ENCODE measurements at places on chromosomes 11 and 22.

DNA sequence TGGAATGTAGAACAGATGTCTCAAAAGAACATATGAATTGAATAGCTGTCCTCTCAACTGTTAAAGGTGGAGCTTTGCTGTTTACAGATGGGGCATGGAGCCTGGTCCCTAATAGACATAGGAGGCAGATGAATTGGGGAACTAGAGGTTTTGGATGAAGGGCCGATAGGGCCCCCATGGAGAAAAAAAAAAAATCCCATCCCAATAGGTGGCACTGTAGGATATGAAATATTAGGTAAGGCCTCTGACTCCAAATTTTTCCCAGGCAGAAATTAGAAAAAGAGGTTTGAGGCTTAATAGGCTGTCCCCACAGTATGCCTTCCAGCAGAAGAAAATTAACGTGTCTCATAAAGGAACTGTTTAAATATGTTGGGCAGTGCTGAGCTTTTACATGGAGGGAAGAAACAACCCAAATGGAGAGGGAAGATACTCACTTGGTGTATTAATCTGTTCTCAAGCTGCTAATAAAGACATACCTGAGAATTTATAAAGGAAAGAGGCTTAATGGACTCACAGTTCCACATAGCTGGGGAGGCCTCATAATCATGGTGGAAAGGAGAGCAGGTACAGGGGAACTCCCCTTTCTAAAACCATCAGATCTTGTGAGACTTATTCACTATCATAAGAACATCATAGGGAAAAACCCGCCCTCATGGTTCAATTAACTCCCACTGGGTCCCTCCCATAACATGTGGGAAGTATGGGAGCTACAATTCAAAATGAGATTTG lies 30.1 kb upstream of the TMEM45B start:
- no peak for DNase-seq

GRCh38 chr22:22728382-22728781 lies 84.0 kb downstream of the GGTLC2 start:
- no peak for DNase-seq

- no peak for DNase-seq
These were observed 759.0 kb upstream of the API5 start for GRCh38 chr11:42552786-42553185.

- no peak for DNase-seq
These were observed 15.6 kb upstream of the SYT13 start for GRCh38 chr11:45301537-45302246.

GRCh38 chr11:128082574-128082973 lies 504.8 kb downstream of the ETS1 start:
- DNase-seq, result no peak

- no peak for DNase-seq
These were observed 17.5 kb upstream of the TMEM184B start for GRCh38 chr22:38290347-38290746.

DNA sequence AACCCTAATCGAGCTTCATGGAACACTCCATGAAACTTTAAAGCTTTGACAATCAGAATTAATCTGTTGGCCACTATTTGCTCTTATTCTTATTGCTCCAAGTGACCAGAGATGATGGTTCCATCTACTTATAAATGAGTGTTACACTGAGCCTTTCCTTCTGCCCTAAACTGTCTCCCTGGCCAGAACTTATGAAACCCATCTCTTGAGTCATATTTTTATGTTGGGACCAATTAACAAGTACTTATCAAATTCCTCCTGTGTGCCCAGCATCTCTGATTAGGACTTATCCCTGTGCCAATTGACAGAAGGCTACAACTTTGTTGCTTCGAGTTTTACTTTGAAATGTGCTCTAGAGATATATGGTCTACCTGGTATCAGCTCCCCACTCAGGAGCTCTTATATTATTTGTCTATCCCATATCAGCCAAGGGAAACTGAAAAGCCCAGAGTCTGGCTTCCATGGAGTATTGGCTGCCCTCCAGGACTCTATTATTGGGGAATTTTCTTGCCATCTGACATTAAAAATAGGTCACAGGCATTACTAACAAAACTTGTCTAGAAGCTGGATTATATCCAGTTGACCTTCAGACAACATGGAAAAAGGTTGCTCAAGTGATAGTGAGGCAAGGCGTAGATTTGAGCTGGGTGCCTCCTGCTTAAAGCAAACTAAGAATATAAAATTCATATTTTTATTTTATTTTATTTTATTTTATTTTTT lies 8.8 kb downstream of the KREMEN1 start:
- DNase-seq, result no peak

GRCh38 chr22:25475257-25476022 lies 89.0 kb upstream of the GRK3 start:
- DNase-seq, result no peak

DNA sequence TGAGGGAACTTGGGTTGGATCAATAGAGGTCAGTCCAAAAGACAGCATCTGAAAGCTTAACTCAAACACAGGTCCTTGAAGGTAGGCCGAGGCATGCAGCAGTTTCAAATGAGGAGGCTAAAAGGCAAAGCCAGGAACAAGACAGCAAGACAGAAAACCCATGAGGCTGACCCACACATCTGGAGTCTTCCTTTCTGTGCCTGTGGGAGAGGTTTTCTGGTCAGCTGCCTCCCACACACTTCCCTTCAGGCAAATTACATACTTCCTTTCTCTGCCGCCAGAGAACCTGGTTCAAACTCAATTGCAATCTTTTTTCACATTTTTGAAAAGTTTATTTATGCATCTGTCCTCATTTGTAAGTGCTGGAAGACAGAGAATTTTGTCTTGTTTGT lies 29.8 kb upstream of the CRTAM start:
- DNase-seq, result no peak

GRCh38 chr11:6574816-6575715 lies 28.4 kb downstream of the RRP8 start:
- peak; percentile 10 for DNase-seq

DNA sequence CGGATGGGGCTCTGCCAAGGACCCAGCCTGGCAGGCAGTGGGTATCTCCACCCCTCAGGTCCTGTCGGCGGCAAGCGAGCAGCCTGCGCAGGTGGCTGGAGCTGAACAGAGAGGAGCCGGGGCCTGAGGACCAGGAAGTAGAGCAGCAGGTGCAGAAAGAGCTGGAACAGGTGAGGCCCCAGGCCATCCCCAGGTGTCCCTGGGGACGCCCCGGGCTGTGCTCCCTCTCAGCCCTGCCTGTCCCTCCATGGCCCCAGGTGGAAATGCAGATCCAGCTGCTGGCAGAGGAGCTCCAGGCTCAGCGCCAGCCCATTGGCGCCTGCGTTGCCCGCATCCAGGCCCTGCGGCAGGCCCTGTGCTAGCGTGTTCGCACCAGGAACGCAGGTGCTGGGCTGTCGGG lies 44.0 kb downstream of the PISD start:
- DNase-seq, result no peak

DNA sequence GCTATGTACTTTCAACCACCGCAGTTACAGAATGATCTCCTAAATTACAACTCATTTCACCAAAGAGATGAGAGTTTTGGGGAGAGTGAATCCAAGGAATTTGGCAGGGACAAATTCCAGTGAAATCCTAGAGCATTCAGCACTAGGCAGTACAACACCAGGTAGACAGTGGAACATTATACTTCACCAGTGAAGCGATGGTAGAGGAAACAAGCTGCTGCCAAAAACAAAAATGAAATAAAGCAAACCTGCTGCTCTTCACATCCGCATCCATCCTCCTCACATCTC lies 16.9 kb downstream of the SMCO4 start:
- DNase-seq, result no peak

DNA sequence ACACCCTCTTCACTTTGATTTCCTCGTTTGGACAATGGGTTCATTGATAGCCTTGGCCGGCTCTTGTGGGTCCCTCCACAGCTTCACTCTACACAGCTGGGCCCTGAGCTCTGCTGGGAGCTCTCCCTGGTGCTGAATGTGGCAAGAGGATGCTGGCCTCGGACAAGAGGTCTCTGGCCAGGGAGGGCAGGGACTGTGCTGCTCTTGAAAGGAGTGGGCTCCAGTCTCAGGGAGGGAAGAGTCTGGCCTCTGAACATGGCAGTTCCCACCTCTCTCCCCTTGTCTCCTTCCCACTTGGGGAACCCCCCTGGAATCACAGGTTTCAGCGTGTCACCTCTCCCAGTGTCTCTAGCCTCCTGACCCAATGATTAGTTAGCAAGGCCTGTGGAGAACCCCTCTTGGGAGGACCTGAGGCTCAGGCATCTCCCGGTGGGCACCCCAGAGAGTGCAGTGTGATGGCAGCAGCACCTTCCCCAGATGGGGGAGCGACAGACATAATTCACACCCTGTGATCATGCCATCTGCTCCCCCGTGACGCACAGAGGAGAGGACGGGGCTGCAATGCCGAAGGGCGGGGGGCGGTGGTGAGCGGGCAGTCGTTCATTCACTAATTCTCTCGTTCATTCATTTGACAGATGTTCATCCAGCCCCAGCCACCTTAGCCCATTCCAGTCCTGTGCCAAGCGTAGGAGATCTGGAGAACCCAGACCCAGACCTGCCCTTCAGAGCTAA lies 2.8 kb upstream of the CABP7 start:
- no peak for DNase-seq

DNA sequence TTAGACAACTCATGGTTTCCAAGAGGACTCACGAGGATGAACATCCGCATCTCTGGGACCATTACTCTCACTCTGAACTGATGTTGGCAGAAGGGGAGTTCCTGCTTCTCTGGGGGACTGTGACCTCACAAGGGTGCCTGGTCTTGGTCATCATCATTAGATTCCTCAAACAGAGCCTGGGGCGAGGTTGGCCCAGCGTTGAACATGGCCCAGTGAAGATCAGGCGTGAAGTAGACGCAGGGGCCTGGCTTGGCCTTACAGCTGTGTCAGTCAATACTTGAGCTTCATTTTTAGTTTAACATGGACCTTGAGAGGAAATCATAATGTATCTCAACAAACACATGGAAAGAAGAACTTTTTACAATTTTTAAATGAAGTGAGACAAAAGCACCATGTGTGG lies 617.1 kb downstream of the BRD1 start:
- DNase-seq, result no peak

DNA sequence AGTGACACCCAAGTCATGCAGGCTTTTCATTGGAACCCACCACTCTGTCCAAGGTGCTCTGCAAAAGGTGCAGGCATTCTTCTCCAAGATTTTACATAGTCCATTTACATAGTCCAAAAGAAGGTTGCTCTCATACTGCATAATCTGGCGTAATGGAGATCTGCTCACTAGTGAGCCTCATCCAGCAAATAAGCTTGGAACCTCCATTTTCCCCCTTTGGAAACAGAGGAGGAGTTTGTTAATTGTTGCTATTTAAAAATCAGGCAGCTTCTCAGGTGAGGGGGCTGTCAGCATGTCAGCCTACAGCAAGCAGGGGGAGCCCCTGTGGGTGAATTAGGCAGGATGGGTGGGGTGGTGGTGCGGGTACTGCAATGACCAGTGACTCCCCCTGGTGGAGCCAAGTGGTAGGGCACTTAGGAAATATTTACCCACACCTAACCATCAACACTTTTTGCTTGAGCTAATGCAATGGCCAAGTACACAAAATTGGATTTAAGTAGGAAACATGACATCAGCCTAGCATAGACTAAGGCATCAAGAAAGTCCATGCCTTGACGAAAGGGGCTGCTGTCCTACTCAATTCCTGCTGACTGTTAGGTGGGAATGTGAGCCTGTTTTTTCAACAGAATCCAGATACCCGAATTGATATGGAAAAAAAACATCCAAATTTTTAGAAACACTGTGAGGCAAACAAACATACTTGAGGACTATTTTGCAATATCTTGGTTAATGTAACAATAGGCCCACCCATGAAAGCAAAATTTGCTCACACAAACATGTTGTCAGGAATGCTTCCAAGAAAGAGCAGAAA lies 64.5 kb downstream of the AMBRA1 start:
- peak; percentile 92 for DNase-seq

GRCh38 chr22:22669093-22669492 lies 24.7 kb downstream of the GGTLC2 start:
- no peak for DNase-seq

GRCh38 chr11:113675565-113675964 lies 30.5 kb downstream of the TMPRSS5 start:
- DNase-seq, result no peak

- DNase-seq, result no peak
These were observed 12.9 kb downstream of the CWC15 start for GRCh38 chr11:94960488-94960887.

DNA sequence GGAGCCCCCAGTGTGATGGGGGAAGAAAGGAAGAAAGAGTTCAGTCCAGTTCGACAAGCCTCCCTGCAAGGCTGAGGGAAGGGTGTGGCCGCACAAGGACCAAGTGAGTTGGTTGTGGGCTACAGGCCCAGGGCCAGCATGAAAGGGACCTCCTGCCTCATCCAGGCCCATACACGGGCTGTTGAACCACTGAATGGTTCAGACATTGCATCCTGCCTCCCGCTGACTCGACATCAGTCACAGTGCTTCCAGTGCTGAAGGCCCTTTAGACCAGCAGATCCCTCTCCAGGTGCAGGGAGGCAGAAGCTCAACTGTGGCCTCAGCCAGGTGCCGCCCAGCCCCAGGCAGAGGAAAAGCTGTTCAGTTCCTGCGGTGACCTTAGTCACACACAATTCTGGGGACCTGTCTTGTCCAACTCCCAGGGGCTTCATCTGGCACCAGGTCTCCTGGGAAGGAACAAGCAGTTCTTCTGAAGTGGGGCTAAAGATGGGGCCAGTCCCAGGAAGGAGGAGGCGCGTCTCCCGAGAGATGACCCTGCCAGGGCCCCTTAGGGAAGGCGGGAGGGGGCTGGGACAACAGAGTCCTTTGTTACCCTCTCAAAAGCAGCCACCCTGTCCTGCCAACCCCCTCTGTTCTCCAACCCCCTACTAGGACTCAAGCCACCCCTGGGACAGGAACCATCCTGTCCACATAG lies 6.6 kb downstream of the ARRB1 start:
- no peak for DNase-seq

DNA sequence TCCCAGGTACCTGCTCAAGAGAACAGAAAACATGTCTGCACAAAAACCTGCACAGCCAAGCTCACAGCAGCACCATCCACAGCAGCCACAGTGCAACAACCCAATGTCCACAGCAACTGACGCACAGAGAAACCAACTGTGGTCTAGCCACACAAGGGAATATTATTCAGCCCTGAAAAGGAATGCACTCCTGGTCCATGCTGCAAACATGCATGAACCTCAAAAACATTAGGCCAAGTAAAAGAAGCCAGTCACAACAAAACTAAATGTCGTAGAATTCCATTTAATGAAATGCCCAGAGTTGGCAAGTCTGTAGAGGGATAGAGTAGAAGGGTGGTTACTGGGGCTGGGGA lies 60.6 kb downstream of the MYEOV start:
- no peak for DNase-seq

DNA sequence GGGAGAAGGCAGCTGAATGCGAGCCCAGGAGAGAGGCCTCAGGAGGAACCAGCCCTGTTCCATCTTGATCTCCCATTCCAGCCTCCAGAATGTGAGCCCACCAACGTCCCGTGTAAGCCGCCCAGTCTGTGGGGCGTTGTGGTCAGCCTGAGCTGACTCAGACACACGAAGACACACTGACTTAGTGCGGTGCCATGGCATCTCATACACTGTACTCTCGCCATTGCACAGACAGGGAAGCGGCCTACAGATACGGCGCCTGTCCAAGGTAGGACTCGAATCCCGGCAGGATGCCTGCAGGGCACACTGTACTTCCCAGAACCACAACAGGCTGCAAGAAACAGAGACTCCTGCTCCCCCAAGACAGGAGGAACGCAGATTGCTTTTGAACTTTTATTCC lies 179.6 kb downstream of the CTTN start:
- no peak for DNase-seq

- DNase-seq, result no peak
These were observed 244.6 kb upstream of the ANO3 start for GRCh38 chr11:26087120-26087935.

- DNase-seq, result no peak
These were observed 88.2 kb downstream of the SWAP70 start for GRCh38 chr11:9752091-9752490.

- DNase-seq, result no peak
These were observed 18.1 kb upstream of the BDNF start for GRCh38 chr11:27718346-27718862.

GRCh38 chr11:69638941-69639681 lies 1.8 kb upstream of the CCND1 start:
- DNase-seq, result peak; percentile 95

Data from H1 (cell line).